ENCODE measurements at places on chromosomes 4 and X.

GRCh38 chrX:132594999-132595398 is 106.2 kb upstream of the MBNL3 start:
- no peak for DNase-seq

- DNase-seq = no peak
Observed at GRCh38 chr4:61473306-61473705, 273.2 kb downstream of the ADGRL3 start.

DNA sequence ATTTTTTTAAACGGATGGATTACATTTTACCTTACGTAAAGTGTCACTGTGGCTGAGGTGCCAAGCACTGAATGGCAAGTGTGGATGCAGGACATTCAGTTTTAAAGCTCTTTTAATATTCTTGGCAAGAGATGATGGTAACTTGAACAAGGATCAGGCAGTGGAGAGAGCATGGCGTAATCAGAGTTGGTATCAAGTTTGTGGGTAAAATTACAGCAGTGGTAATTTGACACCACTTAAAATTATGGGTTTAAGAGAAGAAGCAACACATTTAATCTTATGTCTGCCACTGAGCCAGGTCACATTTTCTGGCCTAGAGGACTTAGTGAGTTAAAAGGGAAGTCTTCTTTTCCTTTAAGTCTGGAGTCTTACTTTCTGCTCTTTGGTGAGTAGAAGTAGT is 100.5 kb downstream of the NAA11 start:
- no peak for DNase-seq

DNA sequence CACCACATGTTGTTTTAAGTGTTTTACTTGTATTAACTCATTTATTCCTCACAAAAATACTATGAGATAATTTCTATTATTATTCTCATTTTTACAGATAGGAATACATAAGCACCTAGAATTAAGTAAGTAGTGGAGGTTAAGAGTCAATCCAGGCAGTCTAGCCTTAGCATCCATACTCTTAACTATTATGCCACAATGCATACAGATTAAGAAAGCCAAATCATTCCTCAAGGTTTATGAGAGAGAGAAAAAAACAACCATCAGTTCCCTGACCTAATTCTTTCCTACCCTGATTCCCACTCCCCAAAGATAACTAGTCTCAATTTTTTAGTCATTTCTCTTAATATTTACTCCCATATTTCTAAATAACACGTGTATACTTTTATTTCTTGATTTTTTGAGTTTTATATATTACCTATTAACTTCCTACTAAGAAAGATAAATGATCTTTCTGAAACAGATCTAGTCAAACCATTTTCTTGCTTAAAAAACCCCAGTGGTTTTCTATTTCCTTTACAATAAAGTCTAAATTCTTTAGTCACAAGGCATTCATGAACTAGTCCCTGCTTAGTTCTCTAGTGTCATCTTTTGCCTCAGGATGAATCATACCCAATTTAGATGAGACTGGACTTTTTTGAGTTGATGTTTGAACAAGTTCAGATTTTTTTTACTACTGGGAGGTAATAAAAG is 16.0 kb downstream of the UBA6 start:
- no peak for DNase-seq

- DNase-seq = no peak
Observed at GRCh38 chr4:142284402-142285221, 561.5 kb downstream of the INPP4B start.

- DNase-seq = no peak
Observed at GRCh38 chrX:18290200-18290599, 64.3 kb downstream of the SCML2 start.

DNA sequence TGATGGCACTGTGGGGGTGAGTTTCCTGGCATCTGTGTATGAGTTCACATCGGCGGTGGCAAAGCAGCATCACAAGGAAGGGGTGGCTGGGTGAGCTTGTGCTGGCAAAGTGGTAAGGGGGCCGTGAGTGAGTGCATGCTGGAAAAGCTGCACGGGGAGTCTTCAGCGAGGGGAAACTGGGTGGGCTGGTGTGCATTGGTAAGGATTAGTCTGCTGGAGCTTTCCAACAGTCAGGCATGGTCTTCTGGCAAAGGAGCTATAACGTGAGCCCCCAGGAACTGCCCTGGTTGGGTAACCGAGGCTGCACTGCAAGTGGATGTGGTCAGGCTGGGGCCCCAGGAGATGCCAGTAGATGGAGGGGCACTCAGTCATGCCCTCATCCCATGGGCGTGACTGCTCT is 30.7 kb downstream of the ADAM29 start:
- DNase-seq = no peak

DNA sequence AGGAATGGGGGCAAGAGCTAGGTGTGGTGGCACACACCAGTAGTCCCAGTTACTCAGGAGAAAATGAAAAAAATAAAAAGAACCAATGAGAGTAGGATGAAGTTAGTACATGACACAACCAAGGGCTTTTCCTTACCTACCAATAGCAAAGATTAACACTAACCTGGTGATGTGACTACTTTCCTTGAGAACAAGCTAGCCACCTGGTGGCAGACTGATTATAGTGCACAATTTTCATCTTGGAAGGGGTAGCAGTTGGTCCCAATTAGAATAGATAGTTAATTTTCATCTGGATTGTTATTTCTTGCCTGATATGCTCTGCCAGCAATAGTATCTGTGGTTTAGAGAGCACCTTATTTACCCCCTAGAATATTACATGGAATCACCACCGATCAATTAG is 1216.8 kb upstream of the PABPC4L start:
- no peak for DNase-seq

DNA sequence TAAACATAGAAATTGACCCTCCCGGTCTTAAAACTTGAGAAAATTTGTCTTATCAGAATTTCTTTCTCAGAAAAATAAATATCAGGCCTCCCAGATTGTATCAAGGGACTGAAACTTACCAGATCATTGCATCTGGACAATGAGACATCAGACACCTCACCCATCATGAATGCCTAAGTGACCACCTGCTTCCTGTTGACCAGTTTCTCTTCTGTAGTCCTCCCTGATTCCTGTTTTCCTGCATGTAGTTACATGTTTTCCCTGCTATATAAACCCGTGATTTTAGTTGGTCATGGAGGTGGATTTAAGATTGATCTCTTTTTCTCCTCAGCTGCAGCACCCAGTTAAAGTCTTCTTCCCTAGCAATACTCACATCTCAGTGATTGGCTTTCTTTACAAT is 548.1 kb downstream of the PPP4R3C start:
- DNase-seq = no peak

- no peak for DNase-seq
Observed at GRCh38 chr4:177220376-177220775, 89.3 kb upstream of the NEIL3 start.

DNA sequence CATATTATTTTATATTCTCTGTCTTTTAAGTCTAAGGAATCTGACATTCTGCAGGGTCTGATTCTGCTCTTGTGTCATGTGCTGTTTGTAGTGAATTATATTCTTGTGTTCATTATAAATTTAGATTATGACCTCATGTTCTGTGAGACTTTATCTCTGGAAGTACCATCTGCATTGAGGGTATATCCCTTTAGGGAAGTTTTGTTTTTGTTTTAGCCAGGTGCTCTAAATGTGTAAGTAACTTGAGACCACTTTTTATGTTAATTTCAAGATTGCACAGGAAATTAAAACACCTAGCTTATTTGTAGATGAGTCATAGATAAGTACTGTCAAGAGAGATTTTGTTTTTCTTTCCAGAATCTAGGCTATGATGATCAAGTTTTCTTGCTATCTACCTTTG is 35.0 kb upstream of the DKK2 start:
- no peak for DNase-seq

DNA sequence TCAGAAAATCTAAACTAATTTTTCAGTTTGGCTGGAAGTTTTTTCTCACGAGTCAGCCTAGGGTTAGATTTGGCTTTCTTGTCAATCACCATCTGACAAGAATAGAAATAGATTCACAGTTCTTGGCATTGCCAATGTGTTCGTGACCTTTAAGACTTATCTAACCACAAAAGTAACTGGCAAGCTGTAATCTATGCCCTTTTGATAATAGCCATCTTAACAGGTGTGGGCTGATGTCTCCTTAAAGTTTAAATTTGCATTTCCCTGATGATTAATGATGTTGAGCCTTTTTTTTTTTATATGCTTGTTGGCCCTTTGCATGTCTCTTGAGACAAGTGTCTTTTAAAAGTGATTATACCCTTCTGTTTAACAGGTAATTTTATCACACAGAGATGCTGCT is 460.3 kb upstream of the PRKX start:
- no peak for DNase-seq

DNA sequence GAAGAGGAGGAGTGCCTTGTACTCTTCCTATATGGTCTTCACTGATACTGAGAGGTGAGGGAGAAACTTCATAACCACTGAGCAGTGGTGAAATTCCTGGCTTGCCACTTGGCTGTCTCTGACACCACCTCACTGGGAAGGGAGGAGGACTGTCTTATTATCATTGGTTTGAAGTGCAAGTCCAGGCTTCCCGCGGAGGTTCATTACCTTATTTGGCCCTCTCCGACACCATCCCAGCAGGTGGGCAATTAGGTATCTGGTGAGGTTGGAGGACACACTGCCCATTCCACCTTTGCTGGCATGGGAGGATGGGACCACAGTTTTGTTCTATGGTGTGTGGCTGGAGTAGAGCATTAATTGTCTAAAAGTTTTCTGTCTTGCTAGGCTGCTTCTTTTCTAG is 206.1 kb downstream of the LHFPL1 start:
- DNase-seq = no peak

- DNase-seq = peak; percentile 48
Observed at GRCh38 chrX:4930426-4930825, 1217.0 kb upstream of the PRKX start.

DNA sequence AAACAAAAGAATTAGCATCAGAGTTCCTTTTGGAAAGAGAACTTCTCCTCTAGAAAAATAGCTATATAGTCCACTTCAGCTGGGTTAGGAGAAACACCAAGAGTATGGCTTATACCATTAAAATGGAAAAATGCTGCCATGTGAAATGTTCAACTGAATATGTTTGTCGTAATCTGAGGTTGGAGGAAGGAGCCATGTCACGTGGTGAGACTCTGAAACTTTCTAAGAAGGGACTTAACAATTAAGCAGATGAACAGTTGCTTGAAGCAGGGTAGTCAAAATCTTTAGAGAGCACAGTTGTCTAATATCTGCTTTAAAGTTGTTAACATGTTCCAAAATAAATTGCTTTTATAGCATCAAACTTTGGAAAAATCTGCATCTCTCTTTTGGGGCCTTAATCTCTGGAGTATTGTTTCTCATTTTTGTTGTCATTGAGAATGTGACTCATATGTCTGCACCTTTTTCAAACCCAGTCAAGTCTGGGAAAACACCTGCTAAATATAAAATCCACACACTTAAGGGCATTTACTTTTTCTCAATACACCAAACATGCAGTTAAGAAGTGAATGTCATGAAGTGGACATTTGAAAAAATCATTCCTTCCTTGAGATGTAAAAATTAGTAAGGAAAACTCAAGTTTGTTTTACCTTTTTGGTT is 168.8 kb upstream of the PDE5A start:
- no peak for DNase-seq

DNA sequence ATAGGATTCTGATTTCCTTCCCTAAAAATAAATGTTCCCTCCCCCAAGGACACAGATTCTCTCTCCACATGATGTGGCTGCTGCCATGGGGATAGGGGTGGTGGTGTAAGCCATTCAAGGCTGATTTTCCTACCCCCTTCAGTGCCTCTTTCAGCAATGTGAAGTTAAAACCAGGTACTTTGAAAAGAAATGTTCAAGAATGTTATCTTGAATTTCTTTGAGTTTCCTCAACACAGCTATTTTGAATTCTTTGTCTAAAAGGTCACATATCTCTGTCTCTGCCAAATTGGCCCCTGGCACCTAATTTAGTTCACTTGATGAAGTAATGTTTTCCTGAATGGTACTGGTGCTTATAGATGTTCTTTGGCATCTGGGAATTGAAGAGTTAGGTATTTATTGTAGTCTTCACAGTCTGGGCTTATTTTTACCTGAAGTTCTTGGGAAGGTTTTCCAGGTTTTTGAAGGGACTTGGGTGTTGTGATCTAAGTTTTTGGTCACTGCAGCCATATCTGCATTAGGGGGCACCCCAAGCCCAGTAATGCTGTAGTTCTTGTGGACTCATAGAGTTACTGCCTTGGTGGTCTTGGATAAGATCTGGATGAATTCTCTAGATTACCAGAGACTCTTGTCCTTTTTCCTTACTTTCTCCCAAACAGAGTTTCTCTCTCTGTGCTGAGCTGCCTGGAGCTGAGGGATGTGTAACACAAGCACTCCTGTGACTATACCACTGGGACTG is 7.6 kb upstream of the DIPK2B start:
- no peak for DNase-seq

DNA sequence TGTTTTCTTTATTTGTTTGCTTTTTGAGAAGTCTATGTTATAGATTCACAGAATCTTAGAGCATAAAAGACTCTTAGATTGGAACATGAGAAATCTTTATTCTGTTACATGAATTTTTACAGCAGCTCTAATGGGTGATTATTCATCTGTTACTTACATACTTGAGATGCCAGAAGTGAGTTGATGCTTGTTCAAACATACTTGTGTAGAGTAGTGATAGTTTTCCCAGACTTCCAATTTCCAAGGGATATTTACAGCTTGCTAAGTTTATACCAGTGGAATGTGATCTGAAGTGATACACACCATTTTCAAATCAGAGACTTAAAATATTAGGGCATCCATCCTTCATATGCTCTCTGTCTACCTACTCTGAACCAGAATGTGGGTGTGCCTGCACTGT is 252.9 kb upstream of the SMIM31 start:
- DNase-seq = no peak

DNA sequence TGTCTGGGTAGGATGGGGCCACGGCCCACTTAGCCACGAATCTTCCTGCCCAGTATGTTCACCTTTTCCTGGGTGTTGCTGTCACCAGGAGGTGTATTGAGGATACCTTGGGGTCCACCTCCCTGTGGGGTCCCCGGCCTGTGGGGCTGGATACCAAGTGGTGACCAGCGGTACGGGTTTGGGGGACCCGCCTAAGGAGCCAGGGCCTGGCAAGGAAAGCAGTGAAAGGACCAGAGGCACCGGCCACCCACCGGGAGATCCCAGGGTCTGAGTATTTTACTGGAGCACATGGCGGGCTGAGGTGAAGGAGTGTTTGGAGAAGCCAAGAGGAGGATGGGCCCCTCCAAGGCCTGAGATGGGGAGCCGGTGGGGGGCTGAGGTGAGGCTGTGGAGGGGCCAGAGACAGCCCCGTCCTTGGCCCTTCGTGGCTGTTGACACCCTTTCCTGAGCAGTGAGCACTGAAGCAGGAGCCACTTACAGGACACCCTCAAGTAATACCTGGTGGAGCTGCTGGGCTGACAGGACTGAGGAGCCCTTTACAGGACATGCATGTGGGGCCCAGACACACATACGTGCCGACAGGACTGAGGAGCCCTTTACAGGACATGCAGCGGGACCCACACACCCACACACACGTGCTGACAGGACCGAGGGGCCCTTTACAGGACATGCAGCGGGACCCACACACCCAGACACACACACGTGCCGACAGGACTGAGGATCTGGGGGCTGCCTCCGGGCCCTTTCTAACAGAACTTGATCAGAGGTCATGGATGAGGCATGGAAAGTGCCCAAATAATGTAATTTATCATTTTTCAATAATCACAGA is 38.4 kb downstream of the TMEM271 start:
- no peak for DNase-seq

- DNase-seq = no peak
Observed at GRCh38 chr4:128821151-128821550, 11.7 kb downstream of the JADE1 start.

GRCh38 chr4:99755223-99755944 is 61.2 kb upstream of the DAPP1 start:
- DNase-seq = no peak

- peak; percentile 87 for DNase-seq
Observed at GRCh38 chrX:136525738-136526606, 6.0 kb upstream of the VGLL1 start.
